Fibroblast of lung (primary cell): ENCODE measurements at places on chromosomes 1 and 21. TPM values are rescaled to one million over a fixed set of nuclear protein-coding genes. Genes with fewer than 3 reads are reported as not detected.

GRCh38 chr1:66982561-66983260 lies 57.9 kb downstream of the MIER1 start:
- no peak overlapping the region for H3K27ac ChIP-seq
- H3K4me3 ChIP-seq = no peak overlapping the region
- H3K27me3 ChIP-seq = no peaks in the 10 kb centered on the region
- peaks cover 5% of the 10 kb centered on the region for H3K4me1 ChIP-seq
- peaks cover 8% of the 10 kb centered on the region for H3K36me3 ChIP-seq

DNA sequence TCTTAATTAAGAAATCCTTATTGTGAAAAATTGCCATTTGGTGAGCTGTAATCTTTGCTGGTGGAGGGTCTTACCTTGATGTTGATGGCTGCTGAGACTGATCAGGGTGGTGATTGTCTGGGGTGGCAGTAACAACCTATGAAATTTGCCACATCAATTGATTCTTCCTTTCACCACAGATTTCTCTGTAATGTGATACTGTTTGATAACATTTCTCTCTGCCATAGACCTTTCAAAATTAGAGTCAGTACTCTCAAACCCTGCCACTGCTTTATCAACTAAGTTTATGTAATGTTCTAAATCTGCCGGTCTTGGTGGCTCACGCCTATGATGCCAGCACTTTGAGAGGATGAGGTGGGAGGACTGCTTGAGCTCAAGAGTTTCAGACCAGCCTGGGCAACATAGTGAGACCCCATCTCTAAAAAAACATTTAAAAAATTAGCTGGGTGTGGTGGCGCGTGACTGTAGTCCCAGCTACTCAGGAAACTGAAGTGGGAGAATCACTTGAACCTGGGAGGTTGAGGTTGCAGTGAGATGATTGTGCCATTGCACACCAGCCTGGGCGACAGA lies 5.0 kb downstream of the KPNA6 start:
- H3K27me3 ChIP-seq = no peaks in the 10 kb centered on the region
- no peak overlapping the region for H3K4me3 ChIP-seq
- no peak overlapping the region for H3K27ac ChIP-seq
- peaks cover 8% of the 10 kb centered on the region for H3K4me1 ChIP-seq
- H3K36me3 ChIP-seq = peaks cover 2% of the 10 kb centered on the region

GRCh38 chr1:68696221-68696620 lies 199.3 kb upstream of the DEPDC1 start:
- DNase-seq = no peak
- no peaks in the 10 kb centered on the region for H3K36me3 ChIP-seq
- H3K4me1 ChIP-seq = no peaks in the 10 kb centered on the region

DNA sequence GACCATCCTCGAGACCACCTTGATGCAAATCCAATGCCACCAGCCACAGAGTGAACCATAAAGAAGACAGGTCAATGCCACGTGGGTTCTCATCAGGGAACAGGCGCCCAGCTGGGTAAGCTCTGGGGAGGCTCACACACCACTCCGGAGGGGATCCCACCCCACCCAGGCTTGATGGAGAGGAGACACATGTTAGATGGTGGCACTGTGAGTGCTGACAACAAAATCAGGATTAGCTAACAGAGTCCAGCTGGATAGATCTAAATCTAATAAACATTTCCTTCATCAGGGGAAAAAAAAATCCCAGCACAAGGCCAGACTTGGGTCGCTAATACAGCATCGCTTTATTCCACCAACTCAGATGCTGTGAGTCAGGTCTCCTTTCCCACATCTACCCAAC lies 132.2 kb upstream of the TNR start:
- no peaks in the 10 kb centered on the region for H3K4me1 ChIP-seq
- DNase-seq = no peak
- H3K4me3 ChIP-seq = no peak overlapping the region
- no peaks in the 10 kb centered on the region for H3K27me3 ChIP-seq

- no peaks in the 10 kb centered on the region for H3K36me3 ChIP-seq
- DNase-seq = no peak
- no peaks in the 10 kb centered on the region for H3K4me1 ChIP-seq
These were observed 182.9 kb downstream of the OMA1 start for GRCh38 chr1:58363585-58363984.

GRCh38 chr1:56797065-56797685 lies 22.0 kb downstream of the FYB2 start:
- no peak overlapping the region for H3K4me3 ChIP-seq
- H3K4me1 ChIP-seq = no peaks in the 10 kb centered on the region
- H3K27me3 ChIP-seq = no peaks in the 10 kb centered on the region
- DNase-seq = no peak
- H3K27ac ChIP-seq = no peak overlapping the region

DNA sequence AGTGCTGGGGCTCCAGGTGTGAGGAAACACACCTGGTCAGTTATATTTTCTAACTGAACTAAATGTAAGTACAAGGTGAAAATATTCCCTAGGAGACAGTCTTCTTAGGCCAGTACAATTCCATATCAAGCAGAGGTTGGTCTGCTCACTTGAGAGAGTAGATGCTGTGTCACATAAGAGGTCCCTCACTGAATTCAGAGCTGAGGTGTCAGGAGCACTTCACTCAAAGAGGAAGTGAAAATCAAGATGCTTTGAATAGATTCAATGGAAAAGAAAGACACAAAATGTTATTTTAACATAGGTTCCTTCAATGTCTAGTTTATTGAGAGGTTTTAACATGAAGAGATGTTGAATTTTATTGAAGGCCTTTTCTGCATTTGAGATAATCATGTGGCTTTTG lies 4.3 kb upstream of the FCRL3 start:
- no peaks in the 10 kb centered on the region for H3K4me1 ChIP-seq
- DNase-seq = no peak
- H3K27ac ChIP-seq = no peak overlapping the region
- no peaks in the 10 kb centered on the region for H3K27me3 ChIP-seq

STUM gene
- total RNA-seq = under 0.01 TPM in 1 of 2 replicates, not detected in the other
